ENCODE measurements at places on chromosomes 3 and 15. TPM values are rescaled to one million over a fixed set of nuclear protein-coding genes. Genes with fewer than 3 reads are reported as not detected.

The ABHD17C gene
- 4.3 TPM for total RNA-seq

- DNase-seq, result no peak
Observed at GRCh38 chr3:33808559-33808958, 10.1 kb downstream of the PDCD6IP start.

DNA sequence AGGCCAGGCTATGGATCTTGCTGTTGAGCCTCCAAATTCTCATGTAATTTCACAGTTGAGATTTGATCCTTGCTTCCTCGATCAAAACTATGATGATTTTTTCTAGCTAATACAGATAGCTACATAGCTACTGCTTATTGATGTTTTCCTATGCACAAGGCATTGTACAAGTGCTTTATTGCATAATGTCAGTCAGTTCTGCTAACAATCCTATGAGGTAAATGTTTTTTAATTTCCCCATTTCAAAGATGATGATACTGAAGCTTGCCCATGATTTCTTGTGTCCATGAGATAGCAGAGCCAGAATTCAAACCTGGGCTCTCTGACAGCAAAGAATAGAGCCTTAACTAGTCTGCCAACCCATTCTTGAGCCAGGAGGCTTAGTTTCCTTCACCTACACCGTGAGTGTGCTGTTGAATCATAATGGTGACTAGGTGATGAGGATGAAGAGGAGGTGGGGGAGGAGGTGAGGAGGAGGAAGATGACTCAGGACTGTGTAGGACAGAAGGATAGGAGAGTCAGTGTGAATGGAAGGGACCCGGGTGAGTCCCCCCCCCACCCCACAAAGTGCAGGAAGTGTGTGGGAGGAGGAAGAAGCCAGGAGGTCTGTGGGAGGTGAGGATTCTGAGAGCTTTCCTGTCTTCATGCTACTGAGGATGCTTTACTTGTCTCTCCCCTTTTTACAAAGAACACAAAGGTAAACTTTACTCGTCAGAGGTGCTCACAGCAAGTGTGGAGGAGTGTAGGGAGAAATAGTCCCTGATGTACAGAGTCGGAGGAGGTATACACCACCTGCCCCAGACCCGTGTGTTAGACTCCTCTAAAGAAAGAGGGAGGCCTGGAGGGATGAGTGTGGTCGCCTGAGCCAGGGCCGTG, 3.6 kb downstream of the TAGLN3 start:
- DNase-seq, result no peak

DNA sequence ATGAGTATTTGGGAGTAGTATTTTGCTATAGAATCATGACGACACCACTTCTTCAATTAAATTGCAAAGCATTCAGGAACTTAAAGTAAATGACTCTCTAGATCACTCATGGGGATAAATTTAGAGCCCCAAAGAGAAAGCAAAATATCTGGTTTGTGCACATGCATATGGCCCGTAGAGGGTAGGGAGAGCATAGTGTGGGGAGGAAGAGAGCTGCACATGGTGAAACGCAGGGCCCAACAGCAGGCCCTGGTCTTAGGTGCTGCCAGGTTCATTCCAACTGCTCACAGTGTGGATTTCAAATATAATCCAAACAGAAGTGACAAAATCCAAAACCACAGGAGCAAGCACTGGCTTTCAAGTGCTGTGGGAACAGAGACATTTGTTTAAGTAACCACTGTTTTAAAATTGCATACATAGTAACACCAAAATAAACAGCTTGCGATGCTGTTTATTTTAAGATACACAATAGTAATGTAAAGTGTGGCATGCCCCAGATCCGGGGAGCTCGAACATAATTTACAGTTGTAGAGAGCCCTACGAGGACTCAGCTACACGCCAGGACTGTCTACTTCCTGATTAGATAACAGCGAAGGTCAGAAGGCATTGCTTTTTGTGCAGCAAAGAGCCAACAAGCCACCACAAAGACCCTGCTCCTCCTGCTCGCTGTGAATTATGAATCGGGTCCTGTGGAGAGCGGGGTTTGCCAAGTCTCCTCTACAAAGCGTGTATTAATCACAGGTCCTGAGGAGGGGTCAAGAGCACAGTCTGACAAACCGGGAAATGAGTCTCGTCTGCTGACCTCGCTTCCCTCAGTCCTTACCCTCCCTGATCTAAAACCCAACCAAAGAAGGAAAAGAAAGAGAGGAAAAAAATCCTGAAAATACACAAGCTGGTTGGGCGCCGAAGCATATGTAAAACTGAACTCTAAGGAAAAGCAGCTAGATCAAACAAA, 80.6 kb downstream of the MEIS2 start:
- no peak for DNase-seq

- DNase-seq, result no peak
Observed at GRCh38 chr15:74252721-74253120, 16.6 kb downstream of the CCDC33 start.

DNA sequence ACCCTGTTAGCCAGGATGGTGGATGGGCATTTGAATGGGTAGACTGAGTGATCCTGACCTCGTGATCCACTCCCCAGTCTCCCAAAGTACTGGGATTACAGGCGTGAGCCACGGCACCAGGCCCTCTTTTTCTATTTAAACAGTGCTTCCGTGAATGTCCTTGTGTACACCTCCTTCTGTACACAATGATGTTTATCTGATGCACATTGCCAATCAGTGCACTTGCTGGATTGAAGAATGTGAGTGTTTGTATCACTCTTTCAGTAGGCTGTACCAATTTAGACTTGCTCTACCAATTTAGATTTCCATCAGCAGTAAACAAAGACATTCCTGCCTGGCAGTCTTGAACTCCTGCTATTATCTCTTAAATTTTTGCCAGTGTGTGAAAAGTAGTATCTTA, 8.9 kb upstream of the ZNF619 start:
- DNase-seq, result no peak

DNA sequence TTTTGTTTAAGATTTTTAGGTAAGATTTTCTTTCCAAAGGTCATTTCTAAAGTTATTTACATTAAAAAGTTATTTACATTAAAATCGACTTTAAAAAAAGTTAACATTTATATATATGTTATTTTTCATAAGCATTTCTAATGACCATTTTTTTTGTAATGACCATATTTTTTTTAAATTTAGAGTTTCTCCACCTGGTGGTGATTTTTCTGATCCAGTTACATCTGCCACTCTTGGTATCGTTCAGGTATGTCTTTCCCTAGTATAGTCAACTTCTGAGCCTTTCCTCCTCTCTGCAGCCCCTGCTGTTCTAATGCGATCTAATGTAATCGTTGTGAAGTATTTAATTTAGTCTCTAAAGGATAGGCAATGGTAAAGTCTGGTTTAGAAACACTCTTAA, 42.9 kb upstream of the GRAMD1C start:
- DNase-seq, result no peak

GRCh38 chr3:9685216-9686049, 18.2 kb upstream of the CPNE9 start:
- DNase-seq, result no peak

GRCh38 chr3:13550423-13550690, 1.4 kb downstream of the FBLN2 start:
- DNase-seq, result no peak

- DNase-seq, result no peak
Observed at GRCh38 chr15:77969055-77969454, 108.5 kb downstream of the TBC1D2B start.

DNA sequence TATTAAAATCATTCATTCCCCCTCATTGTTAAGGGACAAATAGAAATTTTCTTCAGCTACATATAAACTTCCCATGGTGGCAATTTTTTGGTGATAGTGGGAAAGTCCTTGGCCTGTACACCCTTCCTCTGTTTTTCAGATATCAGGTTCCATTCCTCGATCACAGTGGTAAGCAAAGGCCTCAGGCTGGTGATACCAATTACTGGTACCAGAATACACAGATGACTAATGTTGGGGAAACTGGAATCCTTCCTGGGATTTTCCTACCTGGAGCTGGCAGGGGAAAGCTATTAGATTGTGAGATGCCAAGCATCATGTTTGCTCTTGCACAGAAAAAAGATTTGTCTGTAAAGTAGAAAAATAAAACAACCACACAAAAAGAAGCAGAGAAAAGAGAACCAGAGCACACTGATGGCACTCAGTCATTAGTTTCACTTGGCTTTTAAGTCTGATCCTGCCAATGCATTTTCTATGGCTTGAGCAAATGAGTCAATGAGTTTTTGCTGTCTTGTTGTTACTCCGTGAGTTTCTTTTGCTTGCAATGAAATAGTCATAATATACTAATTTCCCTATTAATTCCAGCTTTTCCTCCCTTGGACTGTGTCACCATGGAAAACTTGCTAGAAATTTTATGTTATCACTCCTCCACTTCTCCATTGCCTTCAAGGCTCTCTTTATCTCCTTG, 795.0 kb downstream of the ROBO1 start:
- no peak for DNase-seq

DNA sequence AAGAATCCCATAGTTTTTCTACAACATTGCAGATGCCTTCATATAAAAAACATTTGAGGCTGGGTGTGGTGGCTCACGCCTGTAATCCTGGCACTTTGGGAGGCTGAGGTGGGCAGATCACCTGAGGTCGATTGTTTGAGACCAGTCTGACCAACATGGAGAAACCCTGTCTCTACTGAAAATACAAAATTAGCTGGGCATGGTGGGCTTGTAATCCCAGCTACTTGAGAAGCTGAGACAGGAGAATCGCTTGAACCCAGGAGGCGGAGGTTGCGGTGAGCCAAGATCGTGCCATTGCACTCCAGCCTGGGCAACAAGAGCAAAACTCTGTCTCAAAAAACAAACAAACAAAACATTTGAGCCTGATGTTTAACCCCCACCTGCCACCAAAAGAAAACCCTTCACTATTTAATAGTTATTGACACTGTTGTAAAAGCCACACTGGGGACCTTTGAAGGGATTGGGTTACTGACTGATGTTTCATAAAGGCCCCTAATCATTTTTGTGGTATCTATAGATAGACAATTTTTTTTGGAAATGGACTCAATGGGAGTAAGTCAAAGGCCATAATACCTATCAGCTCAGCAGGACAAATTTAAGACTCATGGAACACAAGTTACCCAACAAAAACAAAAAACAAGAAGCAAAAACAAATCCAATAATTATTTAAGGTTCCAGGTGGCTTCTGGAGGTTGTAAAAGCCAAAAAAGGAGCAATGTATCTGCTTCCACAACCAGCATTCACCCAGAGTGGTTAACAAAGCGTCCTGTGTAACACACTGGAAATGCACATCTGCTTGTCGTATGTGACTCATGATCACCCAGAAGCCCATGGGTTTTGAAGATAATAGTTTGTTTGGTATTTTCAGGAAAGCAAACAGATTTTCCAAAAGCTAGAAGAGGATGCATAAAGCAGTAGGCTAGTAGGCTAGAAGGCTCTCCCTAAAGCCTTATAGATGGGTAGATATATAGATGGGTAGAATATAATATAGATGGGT, 41.2 kb downstream of the CDCP1 start:
- DNase-seq, result no peak

DNA sequence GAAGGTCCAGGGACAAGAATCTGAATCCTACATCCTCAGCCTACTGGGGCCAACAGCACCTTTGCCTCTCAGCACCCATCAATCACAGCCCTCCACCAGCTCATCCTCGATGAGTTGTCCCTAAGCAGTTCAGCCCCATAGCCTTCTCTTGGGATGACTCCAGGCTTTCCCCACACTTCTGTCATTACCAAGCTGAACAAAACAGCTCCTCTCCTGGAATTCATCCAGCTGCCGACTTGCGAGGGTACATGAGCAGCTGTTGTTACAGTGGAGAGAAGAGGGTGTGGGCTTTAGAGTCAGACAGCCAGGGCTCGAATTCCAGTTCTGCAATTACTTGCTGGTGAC, 69.0 kb upstream of the THBS1 start:
- DNase-seq, result no peak

- no peak for DNase-seq
Observed at GRCh38 chr3:116300226-116300625, 145.1 kb downstream of the LSAMP start.

The ISG20 gene
- total RNA-seq, result 22.7 TPM

DNA sequence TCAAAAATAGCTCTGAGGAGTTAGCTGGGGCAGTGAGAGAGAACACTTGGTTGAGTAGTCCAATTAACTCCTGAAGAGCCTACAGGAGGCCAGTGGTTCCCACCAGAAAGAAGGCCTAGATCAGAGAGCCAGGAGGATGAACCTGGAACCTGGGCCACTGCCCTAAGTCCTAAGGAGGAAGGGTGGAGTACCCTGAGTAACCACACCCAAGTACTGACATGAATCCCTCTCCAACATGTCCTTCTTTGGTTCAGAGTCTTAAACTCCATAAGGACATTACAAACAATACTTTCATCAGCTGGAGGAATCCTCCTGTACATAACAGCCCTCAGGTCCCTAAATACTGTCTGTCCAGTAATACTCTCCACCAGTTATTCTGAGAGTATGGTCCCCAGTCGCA, 25.6 kb upstream of the C3orf62 start:
- no peak for DNase-seq

Data from omental fat pad (tissue), 4 donors.